SIG-M5 (cell line): ENCODE measurements at places on chromosomes 2 and 18.

- DNase-seq: no peak
These were observed 208.0 kb downstream of the TFCP2L1 start for GRCh38 chr2:121076885-121077549.

GRCh38 chr2:11169333-11169732, 14.1 kb downstream of the SLC66A3 start:
- DNase-seq: no peak

GRCh38 chr2:42429352-42429751, 64.4 kb downstream of the KCNG3 start:
- no peak for DNase-seq

DNA sequence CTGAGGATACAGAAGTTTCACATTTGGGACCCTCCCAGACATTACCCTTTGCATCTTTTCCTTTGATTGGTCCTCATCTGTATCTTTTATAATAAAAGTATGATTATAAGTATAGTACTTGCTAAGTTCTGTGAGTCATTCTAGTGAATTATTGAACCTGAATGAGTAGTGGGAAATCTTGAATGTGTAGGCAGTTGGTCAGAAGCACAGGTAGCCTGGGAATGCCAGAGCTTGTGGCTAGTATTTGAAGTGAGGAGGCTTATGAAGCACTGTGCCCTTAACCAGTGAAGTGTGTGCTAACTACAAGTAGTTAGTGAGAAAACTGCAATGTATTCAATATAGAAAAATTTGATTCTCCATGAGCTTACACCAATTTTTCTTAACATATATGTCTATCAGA, 257.6 kb downstream of the GRB14 start:
- no peak for DNase-seq

GRCh38 chr2:173547499-173547898, 192.8 kb downstream of the CDCA7 start:
- DNase-seq: no peak
